ENCODE measurements at places on chromosomes 7 and 10. TPM values are rescaled to one million over a fixed set of nuclear protein-coding genes. Genes with fewer than 3 reads are reported as not detected.

Gene RP9
- 21.2 TPM for total RNA-seq

Gene CYP26C1
- total RNA-seq = not detected

Gene ANXA7
- 60.6 TPM for total RNA-seq

Gene MYL10
- not detected for total RNA-seq

Gene NRCAM
- 41.0 TPM for total RNA-seq

Gene R3HCC1L
- total RNA-seq = 14.2 TPM

Gene EEPD1
- 35.8 TPM for total RNA-seq

Gene NKX6-2
- total RNA-seq = 0.14 TPM

Gene SEMA4G
- total RNA-seq = 46.0 TPM

Gene GNGT1
- total RNA-seq = not detected

Gene PDCD4
- 122 TPM for total RNA-seq

Gene CYP2E1
- 0.62 TPM for total RNA-seq

Gene APBB1IP
- 0.12 TPM for total RNA-seq

Gene CCDC7
- total RNA-seq = 9.0 TPM

Gene HOXA1
- total RNA-seq = 9.5 TPM

Gene MSMB
- 5.6 TPM for total RNA-seq

Gene MNX1
- total RNA-seq = 14.9 TPM

Gene CYP26A1
- 4.2 TPM for total RNA-seq

Gene CPN1
- total RNA-seq = 0.52 TPM

Gene HYAL4
- 0.21 TPM for total RNA-seq

Gene CFAP46
- 10.9 TPM for total RNA-seq

Gene PRPS1L1
- not detected for total RNA-seq

Gene EPHB6
- total RNA-seq = 8.4 TPM

Gene GIMAP4
- not detected for total RNA-seq

Gene AKR1C4
- total RNA-seq = 2.0 TPM

Gene CRHR2
- 0.21 TPM for total RNA-seq

Gene ZNF37A
- 11.6 TPM for total RNA-seq

Gene CPA1
- not detected for total RNA-seq

Gene LGI1
- total RNA-seq = 2.2 TPM

Gene DNAH11
- 1.0 TPM for total RNA-seq

Gene GPR26
- total RNA-seq = 1.8 TPM

Gene FBXL13
- 1.1 TPM for total RNA-seq

Gene DOCK4
- total RNA-seq = 24.6 TPM

Gene SLC26A3
- 4.7 TPM for total RNA-seq

Data from type B pancreatic cell (in vitro differentiated cells).